ENCODE measurements at places on chromosomes 3 and 15.

- DNase-seq, result no peak
These were observed 14.7 kb downstream of the TM2D3 start for GRCh38 chr15:101637516-101637915.

- DNase-seq, result peak; percentile 77
These were observed 226.1 kb downstream of the VPS13C start for GRCh38 chr15:61834076-61834697.

GRCh38 chr15:62658498-62658897, 384.0 kb upstream of the TPM1 start:
- DNase-seq, result no peak

DNA sequence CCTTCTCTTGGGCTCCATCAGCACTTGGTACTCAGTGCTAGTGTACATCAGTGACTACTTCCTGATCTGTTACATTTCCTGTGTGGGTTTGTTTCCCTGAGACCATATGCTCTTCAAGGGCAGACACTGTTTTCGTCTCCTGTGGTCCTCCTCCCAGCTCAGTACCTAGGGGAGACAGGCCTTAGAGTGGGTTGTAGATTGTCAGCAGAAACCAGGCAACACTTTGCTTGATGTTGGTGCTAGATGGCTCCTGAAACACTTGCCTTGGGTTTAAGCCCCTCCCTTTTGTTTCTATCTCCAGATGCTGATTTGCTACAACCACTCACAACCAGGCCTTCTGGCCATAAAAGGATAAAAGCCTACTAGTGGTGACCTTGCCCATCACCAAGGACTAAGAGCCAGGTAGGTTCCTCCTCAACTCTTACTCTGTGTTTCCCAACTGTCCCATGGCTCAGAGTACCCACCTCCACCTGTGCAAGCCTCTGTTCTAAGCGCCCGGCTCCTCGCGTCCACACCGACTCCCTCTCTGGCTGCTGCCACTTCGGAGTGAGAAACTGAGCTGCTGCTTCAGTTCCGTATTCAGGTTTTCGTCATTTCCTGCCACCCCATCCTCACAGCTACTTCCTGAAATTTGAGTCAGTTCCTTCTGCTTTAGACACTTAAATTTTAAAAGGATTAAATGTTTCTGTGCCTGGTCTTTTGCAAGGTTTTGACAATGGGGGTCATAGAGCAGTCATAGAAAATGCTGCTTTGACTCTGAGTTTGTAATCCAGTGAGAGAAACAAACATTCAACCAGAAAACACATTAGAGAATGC, at the start of gene HCLS1:
Gene HCLS1, minus strand, starts transcription at position 548 of the 816 bp plus-strand sequence. CDS start 2,556 bp downstream, outside the sequence.
- no peak for DNase-seq

- DNase-seq, result no peak
These were observed 200.2 kb upstream of the LRRC3B start for GRCh38 chr3:26422415-26422814.
